ENCODE measurements at places on chromosomes 4 and X. TPM values are rescaled to one million over a fixed set of nuclear protein-coding genes. Genes with fewer than 3 reads are reported as not detected.

DNA sequence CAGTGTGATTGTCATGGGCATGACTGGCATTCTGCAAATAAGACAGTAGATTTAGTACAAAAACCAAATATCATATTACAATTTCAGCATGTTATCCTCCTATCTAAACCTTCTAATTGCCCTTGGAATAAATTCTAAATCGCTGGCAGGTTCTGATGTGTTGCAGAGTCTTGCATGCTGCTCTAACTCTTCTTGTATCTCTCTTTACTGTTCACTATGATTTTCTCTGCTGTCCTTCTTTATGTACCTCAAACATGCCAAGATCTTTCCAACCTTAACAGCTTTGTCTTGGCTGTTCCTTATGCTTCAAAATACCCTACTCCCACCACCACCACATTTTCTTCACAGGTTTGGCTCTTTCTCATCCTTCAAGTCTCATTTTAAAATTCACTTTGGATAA lies 43.0 kb upstream of the KCNIP4 start:
- H3K36me3 ChIP-seq, result no peaks in the 10 kb centered on the region
- no peak for DNase-seq
- H3K4me3 ChIP-seq, result no peak overlapping the region
- H3K27ac ChIP-seq, result no peak overlapping the region

GRCh38 chr4:75289914-75290582 lies 224.2 kb downstream of the RCHY1 start:
- no peak overlapping the region for H3K4me3 ChIP-seq
- no peaks in the 10 kb centered on the region for H3K36me3 ChIP-seq
- peak; percentile 44 for DNase-seq

Gene IBSP
- not detected for total RNA-seq

Gene TMEM156
- not detected for total RNA-seq

Data from colonic mucosa (tissue), 4 donors.